ENCODE measurements at places on chromosomes 12 and 14.

DNA sequence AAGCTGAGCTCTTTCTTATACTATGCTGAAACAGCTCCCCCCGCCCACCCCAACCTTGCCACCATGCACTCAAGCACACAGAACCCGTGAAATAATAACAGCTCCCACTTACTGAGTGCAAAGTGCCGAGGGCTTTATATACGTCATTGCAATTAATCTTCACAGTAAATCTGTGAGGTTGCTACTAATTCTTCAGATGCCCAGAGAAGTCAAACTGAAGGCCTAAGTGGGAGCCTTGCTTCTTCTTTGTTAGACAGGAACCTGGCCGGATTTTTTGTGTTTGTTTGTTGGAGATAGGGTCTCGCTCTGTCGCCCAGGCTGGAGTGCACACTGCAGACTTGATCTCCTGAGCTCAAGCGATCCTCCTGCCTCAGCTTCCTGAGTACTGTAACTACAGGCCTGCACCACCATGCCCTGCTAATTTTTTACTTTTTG, 34.0 kb downstream of the VCPKMT start:
- no peak for DNase-seq

GRCh38 chr12:108341356-108341755, 2.2 kb upstream of the CMKLR1 start:
- DNase-seq = no peak

DNA sequence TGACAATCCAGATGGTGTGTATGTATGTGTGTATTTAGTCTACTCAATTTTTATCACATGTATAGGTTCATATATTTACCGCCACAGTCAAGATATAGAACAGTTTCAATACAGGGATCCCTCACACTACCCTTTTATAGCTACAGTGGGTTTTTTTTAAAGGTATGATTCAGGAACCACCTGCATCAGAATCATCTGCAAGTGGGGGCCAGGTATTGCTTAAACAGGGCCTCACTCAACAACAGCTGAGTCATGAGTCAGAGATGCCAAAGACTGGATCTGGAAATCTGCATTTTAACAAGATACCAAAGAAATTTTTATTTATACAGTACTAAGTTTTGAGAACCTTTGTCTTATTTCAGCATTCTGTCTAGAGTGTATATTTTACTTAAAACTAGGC, 117.6 kb downstream of the SLC35F4 start:
- DNase-seq = no peak

- no peak for DNase-seq
These were observed 12.5 kb upstream of the CLEC4E start for GRCh38 chr12:8553088-8553627.

- DNase-seq = no peak
These were observed 206.5 kb downstream of the STXBP6 start for GRCh38 chr14:24843494-24843893.

DNA sequence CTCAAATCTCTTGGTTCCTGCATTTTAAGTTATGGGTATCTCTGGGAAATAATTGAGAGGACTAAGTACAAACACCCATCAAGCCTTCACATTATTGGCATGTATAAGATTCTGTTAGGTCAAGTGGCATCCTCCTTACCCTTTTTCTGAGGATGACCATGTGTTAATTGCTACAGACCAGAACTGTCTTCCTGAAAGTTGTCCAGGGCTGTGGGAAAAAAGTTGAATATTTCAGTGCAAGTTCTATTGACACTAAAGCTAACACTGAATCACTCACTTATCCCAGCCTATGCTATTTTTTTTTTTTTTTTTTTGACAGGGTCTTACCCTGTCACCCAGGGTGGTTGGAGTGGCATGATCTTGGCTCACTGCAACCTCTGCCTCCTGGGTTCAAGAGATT, 130.1 kb upstream of the HIF1A start:
- no peak for DNase-seq

DNA sequence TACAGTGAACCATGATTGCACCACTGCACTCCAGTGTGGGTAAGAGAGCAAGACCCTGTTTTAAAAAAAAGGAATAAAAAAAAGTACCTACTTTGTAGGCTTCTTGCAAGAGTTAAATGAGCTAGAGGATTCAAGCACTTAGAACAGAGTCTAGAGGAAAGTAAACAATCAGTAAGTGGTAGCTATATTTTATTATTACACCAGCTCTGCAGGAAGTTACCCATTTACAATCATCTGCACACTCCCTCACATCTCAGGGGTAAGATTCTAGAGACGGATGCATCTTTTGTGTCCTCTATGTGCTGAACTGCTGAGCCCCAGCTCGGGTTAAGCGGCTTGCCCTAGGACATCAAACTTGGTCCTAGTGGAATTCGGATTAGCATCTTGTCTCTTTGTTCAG, 67.3 kb downstream of the KCNK10 start:
- DNase-seq = no peak

DNA sequence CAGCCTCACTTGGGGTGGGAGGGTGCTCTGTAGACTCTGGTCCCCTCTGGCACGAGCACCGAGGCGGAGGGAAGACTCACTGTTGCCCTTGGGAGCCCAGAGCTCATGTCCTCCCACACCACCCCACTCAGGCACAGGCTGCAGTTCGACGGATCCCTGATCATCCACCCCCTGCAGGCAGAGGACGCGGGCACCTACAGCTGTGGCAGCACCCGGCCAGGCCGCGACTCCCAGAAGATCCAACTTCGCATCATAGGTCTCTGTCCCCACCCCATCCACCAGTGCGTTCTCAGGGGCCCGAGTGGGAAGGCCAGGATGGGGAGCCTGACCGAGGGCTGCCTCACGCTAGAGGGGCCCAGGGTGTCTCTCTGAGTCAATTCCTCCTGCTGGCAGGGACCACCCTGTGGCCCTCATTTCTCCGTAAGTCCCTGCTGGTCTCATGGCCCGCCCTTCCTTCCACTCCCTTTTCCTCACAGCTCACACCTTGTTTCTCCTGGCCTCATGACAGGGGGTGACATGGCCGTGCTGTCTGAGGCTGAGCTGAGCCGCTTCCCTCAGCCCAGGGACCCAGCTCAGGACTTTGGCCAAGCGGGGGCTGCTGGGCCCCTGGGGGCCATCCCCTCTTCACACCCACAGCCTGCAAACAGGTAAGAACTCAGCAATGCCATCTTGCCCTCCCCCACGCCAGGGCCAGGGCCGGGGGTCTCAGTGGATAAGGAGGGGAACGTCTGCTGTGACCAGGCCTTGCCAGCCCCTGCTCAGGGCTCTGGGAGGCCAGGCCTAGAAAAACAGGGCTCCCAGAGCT, 27.0 kb downstream of the PAPLN start:
- no peak for DNase-seq

GRCh38 chr12:63419154-63419553, 249.1 kb downstream of the DPY19L2 start:
- DNase-seq = no peak

GRCh38 chr12:68290126-68290525, 36.7 kb upstream of the IL22 start:
- no peak for DNase-seq

DNA sequence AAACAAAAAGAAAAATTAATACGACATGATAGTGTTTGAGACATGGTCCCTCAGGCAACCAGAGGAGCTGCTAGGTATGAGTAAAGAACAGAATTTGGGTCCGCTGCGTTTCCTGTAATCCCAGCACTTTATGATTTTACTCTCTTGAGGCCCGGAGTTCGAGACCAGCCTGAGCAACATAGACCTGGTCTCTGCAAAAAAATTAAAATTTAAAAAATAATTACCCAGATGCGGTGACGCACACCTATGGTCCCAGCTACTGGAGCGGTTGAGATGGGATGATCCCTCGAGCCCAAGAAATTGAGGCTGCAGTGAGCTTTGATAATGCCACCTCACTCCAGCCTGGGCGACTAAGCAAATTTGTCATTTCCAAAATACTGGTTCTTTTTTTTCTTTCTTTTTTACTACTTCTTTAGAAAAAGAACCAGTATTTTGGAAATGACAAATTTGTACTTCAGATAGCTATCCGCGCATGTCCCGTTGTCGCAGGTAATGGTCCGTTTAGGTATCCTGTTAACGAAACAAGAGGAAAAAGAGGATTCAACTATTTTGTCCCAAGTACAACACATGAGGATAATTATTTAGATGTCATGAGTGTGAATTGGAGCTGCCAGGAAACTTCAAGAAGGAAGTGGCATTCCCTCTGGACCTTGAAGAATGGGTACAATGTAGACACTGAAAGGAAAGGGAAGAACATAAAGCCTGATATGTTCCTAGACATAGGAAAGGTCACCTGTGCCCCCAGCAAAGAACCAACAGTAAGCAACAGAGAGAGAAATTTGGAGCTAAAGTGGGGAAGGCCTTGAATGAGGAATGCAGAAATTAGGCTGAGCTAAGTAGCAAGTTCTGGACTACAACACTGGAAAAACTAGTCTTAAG, 1.2 kb upstream of the HECTD1 start:
- DNase-seq = no peak

- no peak for DNase-seq
These were observed 79.8 kb downstream of the SRRM4 start for GRCh38 chr12:119060847-119061796.

DNA sequence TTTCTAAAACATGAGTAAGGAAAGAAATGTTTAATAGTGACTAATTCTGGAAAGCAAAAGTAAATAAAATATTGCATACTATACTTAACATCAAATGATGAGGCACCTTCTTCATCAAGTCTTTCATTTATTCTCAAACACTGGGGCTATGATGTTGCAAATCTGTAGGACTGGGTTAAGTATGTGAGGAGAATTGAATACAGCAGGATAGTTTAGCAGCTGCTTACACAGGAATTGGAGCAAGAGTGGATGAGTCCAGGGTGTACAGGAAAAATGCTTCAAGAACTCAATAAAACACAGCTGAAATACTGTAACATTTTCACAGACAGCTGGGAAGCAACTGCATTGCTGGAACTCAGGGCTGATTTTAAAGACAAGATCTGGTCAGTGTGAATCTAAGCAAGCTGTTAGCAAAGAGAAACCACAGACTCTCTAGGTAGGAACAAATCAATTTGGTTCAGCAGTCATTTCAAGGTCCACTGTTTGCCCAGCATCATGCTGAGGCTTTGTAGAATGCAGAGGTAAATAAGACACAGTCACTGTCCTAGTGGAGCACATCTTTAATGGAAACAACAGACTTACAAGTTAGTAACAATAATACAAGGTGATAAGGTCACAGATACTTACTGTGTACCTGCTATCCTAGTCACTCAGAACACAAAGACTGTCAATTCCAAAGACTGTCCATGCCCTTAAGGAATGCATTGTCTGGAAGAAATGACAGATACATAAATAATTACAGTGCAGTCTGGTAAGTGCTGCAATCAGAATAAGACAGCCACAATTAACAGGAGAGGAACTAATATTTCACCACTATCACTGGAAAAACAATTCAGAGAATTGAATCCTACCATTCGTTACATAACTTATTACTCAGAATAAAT, 96.8 kb upstream of the DACT1 start:
- no peak for DNase-seq

- DNase-seq = no peak
These were observed 4.3 kb downstream of the DLST start for GRCh38 chr14:74886001-74886400.

GRCh38 chr12:104956870-104957718, 996 bp downstream of the SLC41A2 start:
- DNase-seq = no peak

GRCh38 chr12:7060353-7060954, at the start of gene C1S:
TSS of gene C1S (plus strand) at chr12:7060718. CDS start at chr12:7061913, 1,195 bp downstream.
- no peak for DNase-seq

DNA sequence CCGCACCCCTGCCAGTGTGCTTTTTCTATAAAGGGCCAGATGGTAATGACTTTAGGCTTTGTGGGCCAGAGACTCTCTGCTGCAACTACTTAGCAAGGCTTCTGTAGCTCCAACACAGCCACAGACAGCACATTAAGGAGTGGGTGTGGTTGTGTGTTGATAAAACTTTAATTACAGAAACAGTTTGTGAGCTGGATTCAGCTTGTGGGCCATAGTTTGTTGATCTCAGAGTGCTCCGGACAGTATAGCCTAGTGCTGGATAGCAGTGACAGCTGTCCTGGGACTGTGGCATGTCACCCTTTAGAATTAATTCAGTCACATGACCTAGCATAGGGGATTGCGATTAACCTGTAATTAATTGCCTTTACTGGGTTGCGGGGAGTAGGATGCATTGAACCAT, 109.7 kb downstream of the ZNF664 start:
- DNase-seq = no peak

DNA sequence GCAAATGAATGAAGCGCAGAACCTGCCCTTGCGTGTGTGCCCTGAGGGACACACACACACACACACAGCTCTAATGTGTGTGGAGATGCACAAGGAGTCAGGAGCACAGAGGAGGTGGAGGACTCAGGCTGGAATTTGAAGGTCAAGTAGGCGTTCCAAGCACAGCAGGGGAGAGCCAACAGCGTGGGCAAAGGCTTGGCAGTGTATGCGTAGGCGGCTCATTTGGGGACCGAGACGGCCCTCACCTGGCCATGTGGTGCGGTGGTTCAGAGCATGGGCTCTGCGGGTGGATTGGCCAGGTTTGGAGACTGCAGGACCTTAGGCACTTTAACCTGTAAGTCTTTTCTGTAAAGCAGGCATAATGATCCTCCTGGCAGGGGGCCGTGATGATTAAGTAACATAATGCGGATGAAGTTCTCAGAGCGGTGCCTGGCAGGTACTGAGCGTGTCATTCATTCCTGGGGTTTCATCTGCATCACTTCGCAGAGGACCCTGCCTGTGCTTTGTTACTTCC, 69.5 kb upstream of the SLC24A4 start:
- no peak for DNase-seq

- DNase-seq = no peak
These were observed 58.9 kb upstream of the FRMD6 start for GRCh38 chr14:51592836-51593235.

DNA sequence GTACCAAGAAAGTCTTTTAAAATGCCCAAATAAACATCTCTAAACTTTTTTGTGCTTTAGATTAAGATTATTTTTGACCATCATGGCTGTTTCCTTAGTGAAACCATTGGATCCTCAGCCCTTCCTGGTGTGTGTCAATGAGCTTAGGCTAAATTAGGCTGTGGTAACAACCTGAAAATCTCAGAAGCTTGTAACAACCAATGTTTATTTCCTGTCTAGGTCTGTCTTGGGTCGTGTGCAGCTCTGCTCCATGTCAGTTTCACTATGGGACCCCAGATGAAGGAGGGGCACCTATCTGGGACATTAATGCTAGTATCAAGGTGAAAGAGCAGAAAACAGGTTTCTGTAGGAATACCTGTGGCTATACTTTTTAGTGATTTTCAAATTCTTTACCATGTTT, 49.9 kb downstream of the KCNMB4 start:
- DNase-seq = no peak

DNA sequence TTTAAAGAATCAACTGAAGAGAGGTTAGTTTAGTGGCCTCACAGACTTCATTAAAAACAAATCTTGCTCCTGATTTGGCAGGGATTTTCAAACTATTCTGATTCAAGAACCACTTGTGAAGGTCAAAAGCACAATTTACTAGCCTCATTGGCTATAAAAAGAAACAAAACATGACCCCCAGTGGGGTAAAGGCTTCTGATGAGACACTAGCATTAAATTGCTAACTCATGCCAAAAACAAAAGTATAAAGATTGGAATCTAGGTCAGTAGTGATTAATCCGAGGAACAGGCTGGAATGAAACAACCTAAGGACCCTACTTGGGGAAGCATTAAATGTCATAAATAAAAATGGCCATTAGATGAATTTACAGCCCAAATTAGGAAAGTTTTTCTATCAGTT, 312.3 kb downstream of the PAWR start:
- DNase-seq = no peak
